ENCODE measurements at places on chromosomes 12 and 14. TPM values are rescaled to one million over a fixed set of nuclear protein-coding genes. Genes with fewer than 3 reads are reported as not detected.
A peak's percentile ranks its signal among the peaks of the same experiment; 100 is the strongest.

The SYT1 gene
- 2.5 TPM for polyA plus RNA-seq

- DNase-seq: no peak
These were observed 80.0 kb upstream of the PRICKLE1 start for GRCh38 chr12:42669553-42669952.

GRCh38 chr12:53213348-53213747, 6.3 kb upstream of the ITGB7 start:
- peak; percentile 84 for DNase-seq

GRCh38 chr12:56601503-56601902, 28.6 kb downstream of the BAZ2A start:
- DNase-seq: peak; percentile 16
